ENCODE measurements at places on chromosomes 1 and 21.

DNA sequence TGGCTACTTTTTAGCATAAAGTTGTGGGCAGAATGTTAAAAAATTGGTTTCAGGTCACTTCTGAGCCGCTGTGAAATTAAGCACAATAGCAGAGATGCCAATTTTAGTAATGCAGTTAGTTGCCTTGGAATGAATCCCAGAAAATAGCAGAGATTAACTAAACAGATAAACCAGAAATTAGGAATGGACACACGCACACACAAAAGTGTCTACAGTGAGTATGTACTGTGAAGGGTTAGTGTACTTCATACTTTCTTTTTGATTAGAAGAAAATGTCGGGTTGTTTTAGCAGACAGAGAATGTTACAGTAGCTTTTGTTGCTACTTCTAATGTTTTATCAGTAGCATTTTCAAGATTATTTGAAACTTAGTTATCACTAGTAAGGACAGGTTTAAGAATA lies 106.7 kb downstream of the LEPR start:
- H3K4me1 ChIP-seq: no peaks in the 10 kb centered on the region
- no peak for DNase-seq
- no peak overlapping the region for H3K27ac ChIP-seq
- H3K27me3 ChIP-seq: peaks cover 18% of the 10 kb centered on the region

- H3K36me3 ChIP-seq: no peaks in the 10 kb centered on the region
- H3K4me1 ChIP-seq: peaks cover 14% of the 10 kb centered on the region
- H3K27me3 ChIP-seq: peaks cover 19% of the 10 kb centered on the region
- no peak for DNase-seq
- H3K4me3 ChIP-seq: no peak overlapping the region
Observed at GRCh38 chr1:20370698-20371097, 80.0 kb downstream of the VWA5B1 start.

GRCh38 chr1:13760921-13761320 lies 60.9 kb downstream of the PRDM2 start:
- H3K27me3 ChIP-seq: no peaks in the 10 kb centered on the region
- peak overlapping the region; percentile 93 for H3K27ac ChIP-seq
- H3K4me1 ChIP-seq: peaks cover 49% of the 10 kb centered on the region
- no peak overlapping the region for H3K4me3 ChIP-seq

- no peaks in the 10 kb centered on the region for H3K4me1 ChIP-seq
- no peak for DNase-seq
- H3K27ac ChIP-seq: no peak overlapping the region
- no peaks in the 10 kb centered on the region for H3K36me3 ChIP-seq
- peaks cover 24% of the 10 kb centered on the region for H3K27me3 ChIP-seq
Observed at GRCh38 chr21:38849776-38850175, 44.0 kb downstream of the ETS2 start.

DNA sequence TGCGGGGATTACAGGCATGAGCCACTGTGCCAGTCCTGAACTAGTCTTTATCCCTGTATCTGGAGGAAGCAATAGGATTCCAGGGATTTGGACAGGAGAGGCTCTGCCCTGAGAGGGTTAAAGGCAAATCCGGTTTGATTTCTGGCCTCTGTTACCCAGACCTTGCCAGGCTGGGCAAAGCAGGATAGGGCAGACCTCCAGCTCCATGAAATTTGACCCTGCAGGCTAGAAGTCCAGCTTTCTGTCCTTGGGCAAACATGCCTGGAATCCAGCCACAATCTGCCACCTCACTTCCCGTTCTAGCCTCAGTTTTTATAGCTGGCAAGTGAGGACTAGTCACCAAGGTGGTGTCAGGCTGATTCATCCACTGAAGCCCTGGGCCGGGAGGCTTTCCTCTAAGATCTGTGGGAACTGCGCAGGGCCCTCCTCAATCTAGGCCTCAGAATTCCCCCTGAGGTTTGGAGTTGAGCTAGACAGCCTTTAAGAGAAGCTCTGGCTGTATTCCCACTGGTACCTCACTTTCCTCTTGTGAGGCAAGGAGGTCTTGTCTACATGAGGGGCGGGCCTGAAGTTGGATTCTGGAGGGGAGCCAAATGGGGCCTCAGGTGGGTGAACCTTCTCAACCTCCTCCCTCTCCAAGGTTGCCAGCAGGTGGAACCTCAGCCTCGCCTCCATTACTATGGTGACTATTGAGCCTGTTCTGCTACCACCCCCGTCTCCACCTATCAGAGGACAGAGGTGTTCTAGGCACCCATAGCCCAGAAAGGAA lies 7.0 kb upstream of the P3R3URF start:
- DNase-seq: no peak
- H3K4me1 ChIP-seq: peaks cover 9% of the 10 kb centered on the region
- H3K27ac ChIP-seq: peak overlapping the region; percentile 70
- peaks cover 7% of the 10 kb centered on the region for H3K36me3 ChIP-seq

GRCh38 chr1:159067699-159068621 lies 8.6 kb downstream of the AIM2 start:
- no peaks in the 10 kb centered on the region for H3K27me3 ChIP-seq
- H3K27ac ChIP-seq: peak overlapping the region; percentile 91
- H3K4me3 ChIP-seq: peak overlapping the region; percentile 67
- peaks cover 54% of the 10 kb centered on the region for H3K4me1 ChIP-seq
- H3K36me3 ChIP-seq: peaks cover 41% of the 10 kb centered on the region

DNA sequence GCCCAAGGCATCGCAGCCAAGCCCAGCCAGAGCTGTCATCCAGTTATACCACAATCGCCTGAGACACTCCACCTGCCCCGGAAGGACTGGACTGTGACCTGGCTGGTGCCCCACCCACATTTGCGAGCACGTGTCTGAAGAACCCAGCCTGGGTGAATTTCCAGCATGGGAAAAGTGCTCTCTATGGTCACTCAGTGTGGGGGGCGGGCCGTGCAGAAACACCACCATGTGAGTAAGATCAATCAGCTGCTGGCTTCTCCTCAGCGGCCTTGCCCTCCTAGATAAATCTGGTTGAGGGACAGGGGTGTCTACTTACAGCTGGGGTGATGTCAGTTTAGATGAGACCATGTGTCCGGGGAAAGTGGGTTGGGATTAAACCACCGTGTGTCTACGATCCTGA lies 44.8 kb downstream of the URB1 start:
- peaks cover 64% of the 10 kb centered on the region for H3K36me3 ChIP-seq
- no peak overlapping the region for H3K27ac ChIP-seq
- no peaks in the 10 kb centered on the region for H3K27me3 ChIP-seq
- no peaks in the 10 kb centered on the region for H3K4me1 ChIP-seq

DNA sequence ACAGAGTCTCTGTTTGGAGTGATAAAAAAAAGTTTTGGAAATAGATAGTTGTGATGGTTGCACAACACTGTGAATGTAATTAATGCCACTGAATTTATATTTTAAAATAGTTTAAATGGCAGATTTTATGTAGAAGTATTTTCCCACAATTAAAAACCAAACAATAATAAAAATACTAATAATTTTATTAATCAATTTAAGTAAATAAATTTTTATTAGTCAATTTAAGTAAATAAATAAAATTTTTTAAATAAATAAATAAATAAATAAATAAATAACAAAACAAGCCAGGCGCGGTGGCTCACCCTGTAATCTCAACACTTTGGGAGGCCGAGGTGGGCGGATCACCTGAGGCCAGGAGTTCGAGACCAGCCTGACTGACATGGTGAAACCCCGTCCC lies 4.9 kb upstream of the KDF1 start:
- peaks cover 2% of the 10 kb centered on the region for H3K36me3 ChIP-seq
- no peak for DNase-seq
- H3K4me1 ChIP-seq: peaks cover 5% of the 10 kb centered on the region
- no peak overlapping the region for H3K4me3 ChIP-seq

- H3K36me3 ChIP-seq: peaks cover 4% of the 10 kb centered on the region
- no peak overlapping the region for H3K4me3 ChIP-seq
- peaks cover 15% of the 10 kb centered on the region for H3K27me3 ChIP-seq
- no peak overlapping the region for H3K27ac ChIP-seq
- peaks cover 2% of the 10 kb centered on the region for H3K4me1 ChIP-seq
Observed at GRCh38 chr21:45034556-45035476, 39.6 kb upstream of the ADARB1 start.

- H3K4me1 ChIP-seq: no peaks in the 10 kb centered on the region
- H3K27ac ChIP-seq: no peak overlapping the region
- DNase-seq: no peak
- no peaks in the 10 kb centered on the region for H3K36me3 ChIP-seq
Observed at GRCh38 chr1:50080904-50081586, 27.7 kb upstream of the ELAVL4 start.

DNA sequence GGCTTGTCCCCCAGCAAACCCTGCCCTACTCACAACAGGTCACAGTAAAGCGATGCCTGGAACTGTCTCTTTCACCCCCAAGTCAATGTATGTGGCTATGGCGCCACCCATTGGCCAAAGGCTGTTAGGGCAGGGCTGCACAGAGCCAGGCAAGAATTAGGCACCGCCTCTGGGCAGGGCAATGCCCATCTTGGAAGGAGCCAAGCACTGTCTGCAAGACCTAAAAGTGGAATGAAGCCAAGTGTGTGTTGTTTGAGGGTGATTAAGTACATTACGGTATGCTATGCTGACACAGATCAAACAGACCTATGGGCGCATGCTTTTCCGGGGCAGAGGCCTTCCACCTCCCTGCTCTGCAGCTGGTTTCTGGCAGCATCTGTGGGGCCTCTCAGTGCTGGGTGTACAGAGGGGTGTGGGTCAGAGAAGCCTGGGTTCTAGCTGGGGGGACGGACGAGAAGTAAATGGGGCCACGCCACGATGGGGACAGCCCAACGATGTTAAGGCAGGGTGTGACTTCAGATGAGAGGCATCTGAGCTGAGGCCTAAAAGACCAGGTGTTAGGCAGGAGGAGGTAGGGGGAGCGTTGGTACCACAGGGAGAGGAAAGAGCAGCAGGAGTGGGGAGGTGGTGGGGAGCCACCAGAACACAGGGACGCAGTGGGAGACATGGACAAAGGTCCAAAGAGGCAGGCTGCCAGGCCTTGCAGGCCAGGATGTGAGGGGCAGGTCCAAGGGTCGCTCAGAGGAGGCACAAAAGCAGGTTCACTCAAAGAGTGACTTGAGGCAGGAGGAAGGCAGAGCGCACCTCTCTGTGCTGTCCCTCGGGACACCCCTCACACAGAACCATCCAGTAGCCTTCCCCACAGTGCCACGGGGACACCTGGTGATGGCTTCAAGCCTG lies 49.8 kb downstream of the ACOT7 start:
- H3K27ac ChIP-seq: no peak overlapping the region
- no peak overlapping the region for H3K4me3 ChIP-seq
- no peaks in the 10 kb centered on the region for H3K36me3 ChIP-seq
- H3K27me3 ChIP-seq: no peaks in the 10 kb centered on the region
- DNase-seq: peak; percentile 41

DNA sequence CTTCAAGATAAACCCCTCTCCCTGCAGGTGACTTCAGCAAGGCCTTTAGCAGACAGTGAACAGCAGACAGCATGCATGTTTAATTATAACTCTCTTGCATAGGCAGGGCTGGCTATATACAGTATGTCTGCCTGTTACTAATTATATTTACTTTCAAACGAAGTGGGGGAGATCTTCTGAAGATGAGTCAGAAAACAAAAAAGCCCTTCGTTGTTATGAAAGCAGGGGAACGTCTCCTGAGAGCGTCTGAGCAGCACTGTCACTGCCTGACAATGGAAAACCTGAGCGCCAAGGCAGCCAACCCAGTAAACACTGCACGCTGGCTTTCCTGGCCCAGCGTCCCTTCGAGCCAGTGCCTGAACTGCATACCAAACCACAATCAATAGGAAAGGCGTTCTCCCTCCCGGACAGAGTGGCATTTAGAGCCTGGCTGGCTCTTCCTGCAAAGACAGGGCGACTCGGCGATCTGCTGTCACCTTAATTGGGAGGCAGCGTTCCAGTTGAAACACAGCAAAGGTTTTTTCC lies 54.1 kb downstream of the TOMM20 start:
- peaks cover 16% of the 10 kb centered on the region for H3K4me1 ChIP-seq
- H3K27ac ChIP-seq: peak overlapping the region; percentile 56
- H3K4me3 ChIP-seq: peak overlapping the region; percentile 71
- no peaks in the 10 kb centered on the region for H3K36me3 ChIP-seq

- H3K4me3 ChIP-seq: no peak overlapping the region
- H3K27me3 ChIP-seq: no peaks in the 10 kb centered on the region
- no peak for DNase-seq
- peaks cover 19% of the 10 kb centered on the region for H3K36me3 ChIP-seq
Observed at GRCh38 chr1:223783676-223784075, 62.1 kb downstream of the TP53BP2 start.

GRCh38 chr1:226712742-226713419 lies 26.2 kb downstream of the ITPKB start:
- DNase-seq: no peak
- no peaks in the 10 kb centered on the region for H3K27me3 ChIP-seq
- H3K36me3 ChIP-seq: peaks cover 7% of the 10 kb centered on the region
- H3K4me1 ChIP-seq: peaks cover 46% of the 10 kb centered on the region
- peak overlapping the region; percentile 32 for H3K4me3 ChIP-seq

DNA sequence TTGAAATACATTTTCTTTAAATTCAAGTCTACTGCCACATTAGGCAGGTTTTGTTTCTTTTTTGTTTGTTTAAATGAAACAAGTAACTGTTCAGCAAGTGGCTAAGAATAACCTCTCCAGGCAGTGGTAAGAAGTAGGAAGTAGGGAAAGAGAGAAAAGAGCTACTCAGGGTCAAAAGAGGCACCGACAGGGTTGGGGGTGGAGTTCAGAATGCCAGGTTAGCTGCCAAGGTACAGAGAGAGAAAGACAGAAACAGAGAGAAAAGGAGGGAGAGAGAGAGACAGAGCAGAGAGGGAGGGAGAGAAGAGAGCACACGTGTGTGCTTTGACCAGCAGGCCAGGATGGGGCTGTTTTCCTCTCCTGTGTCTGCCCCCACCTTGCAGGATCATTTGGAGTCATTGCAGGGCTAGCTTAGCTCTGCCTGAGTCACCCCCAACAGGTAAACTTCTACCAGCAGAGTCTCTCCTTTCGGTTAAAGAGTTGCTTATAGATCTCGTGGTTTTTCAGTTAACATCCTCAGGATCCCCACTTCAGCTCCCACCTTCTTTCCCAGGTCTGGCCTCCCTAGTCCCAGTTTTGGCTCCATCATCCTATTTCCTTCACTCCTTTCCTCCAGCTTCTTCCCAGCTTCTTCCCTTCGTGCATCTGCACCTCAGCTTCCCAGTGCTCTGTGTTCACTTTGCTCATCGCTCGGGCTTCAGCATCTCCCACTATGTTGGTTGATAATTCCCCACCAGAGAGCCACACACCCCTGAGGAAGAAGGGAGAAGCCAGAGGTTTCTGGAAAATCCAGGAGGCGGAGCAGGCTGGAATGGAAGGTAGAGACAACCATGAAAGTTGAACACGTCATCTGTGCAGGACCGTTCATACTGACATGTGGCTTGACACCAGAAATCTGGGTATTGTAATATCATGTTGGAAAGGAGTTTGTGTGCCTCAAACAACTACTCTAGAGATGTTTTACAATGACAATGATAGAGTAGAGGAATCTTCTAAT lies 21.8 kb upstream of the RAB4A start:
- H3K4me3 ChIP-seq: no peak overlapping the region
- DNase-seq: no peak
- H3K36me3 ChIP-seq: peaks cover 5% of the 10 kb centered on the region
- H3K27me3 ChIP-seq: peaks cover 7% of the 10 kb centered on the region
- H3K27ac ChIP-seq: no peak overlapping the region
- peaks cover 13% of the 10 kb centered on the region for H3K4me1 ChIP-seq

- H3K4me1 ChIP-seq: peaks cover 11% of the 10 kb centered on the region
- no peak overlapping the region for H3K27ac ChIP-seq
- H3K36me3 ChIP-seq: no peaks in the 10 kb centered on the region
- DNase-seq: no peak
- H3K27me3 ChIP-seq: peaks cover 13% of the 10 kb centered on the region
- H3K4me3 ChIP-seq: peak overlapping the region; percentile 81
Observed at GRCh38 chr1:206505702-206506355, 1.5 kb upstream of the RASSF5 start.

- H3K36me3 ChIP-seq: no peaks in the 10 kb centered on the region
- H3K27ac ChIP-seq: no peak overlapping the region
- no peak overlapping the region for H3K4me3 ChIP-seq
- H3K27me3 ChIP-seq: peaks cover 1% of the 10 kb centered on the region
- no peak for DNase-seq
Observed at GRCh38 chr1:199295107-199295506, 656.3 kb downstream of the PTPRC start.

Measured in memory B cell (primary cell).